ENCODE measurements at places on chromosomes 11 and 22.

- DNase-seq, result no peak
Measured at GRCh38 chr11:126282361-126282735, 545 bp upstream of the TIRAP start.

- DNase-seq, result no peak
Measured at GRCh38 chr11:102762361-102762767, 18.1 kb downstream of the MMP10 start.

DNA sequence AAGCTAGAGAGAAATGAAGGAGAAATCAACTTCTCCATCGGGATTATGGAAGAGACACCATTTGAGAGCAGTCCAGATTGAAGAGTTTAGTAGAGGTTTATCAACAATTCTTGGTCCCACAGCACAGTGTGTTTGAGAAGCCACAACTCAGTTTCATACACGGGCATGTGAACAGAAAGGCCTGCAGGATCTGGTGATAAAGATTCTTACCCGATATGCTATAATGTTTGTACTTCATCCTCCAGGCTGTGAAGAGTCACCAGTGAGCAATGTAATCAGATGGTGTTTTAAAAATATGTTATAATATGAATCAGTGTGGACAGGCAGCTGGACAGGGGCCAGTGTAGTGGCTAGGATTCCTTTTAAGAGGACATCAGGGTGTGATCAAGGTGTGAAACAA lies 29.7 kb upstream of the VWA5A start:
- no peak for DNase-seq

GRCh38 chr11:66044757-66045156 lies 4.2 kb downstream of the GAL3ST3 start:
- DNase-seq, result no peak

DNA sequence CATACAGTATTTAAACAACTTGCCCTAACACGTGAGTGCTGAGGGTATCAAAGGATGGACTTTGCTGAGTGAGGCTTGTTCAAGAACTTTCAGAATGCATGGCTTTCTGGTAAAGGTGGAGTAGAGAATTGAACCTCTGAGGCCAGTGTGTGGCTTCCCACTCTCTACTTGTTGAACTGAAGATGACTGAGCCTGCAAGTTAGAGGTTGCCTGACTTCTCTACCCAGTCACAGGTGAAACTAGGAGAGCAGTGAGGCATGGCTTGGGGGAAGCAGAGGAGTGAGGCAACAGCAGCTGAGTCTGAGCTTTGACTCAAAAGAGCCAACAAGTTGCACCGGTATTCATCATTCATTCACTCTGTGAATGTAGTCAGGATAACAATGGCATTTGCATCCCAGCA lies 256.4 kb upstream of the SESN3 start:
- DNase-seq, result no peak

DNA sequence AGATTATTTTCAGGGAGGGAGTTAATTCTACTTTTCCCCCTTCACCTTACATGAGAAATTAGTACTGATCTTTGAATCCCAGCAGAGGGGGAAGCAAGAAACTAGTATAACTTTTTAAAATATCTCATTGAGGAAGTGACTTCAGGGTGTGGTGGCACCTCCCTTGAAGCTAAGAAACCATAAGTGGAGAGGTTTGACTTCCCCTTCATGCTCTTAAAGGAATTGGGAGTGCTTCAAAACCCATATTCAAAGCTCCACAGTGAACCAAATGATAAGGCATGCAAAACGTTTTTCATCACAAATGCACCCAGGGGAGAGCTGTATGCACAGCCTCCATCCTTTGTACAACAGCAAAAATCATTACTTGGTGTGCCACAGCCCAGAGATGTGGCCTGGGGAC lies 540 bp downstream of the MS4A14 start:
- no peak for DNase-seq

DNA sequence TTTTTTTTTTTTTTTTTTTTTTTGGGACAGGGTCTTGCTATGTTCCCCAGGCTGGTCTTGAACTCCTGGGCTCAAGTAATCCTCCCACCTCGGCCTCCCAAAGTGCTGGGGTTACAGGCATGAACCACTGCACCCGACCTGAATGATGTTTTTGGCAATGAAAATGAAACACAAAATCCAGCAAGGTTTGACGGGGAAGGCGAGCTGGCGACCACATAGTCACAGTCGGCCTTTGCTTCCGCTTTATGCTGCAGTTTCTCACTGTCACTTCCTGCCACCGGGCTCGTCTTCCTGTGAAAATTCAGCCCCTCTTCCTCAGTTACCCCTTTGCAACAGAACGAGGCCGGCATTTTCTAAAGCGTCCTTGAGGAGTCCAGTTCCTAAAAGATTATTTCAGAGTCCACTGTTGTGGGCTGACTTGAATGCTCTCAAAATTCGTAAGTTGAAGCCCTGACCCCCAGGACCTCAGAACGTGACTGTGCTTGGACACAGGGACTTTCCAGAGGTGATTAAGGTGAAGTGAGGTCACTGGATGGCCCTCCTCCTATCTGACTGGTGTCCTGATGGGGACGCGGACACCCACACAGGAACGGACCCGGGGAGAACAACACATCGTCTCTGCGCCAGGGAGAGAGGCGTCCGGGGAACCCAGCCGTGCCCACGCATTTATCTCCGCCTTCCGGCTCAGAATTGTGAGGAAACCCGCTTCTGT lies 2.9 kb upstream of the BID start:
- no peak for DNase-seq

DNA sequence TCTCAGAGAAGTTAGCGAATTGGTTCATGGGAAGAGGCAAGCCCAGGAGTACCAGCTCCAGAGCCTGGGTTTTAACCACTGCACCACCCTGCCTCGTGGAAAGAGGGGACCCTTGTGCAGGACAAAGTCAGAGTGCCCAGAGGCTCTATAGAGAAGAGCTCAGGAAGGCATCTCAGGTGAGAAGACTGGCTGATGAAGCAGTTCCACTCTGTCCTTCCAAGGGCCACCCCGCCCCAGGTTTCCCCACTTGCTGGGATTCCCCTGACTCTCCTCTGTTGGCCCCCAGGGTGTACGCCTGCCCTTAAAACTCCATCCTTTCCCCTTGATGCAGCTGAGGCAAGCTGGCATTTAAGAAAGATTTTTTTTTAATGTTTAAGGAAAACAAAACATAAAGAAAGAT lies 265.8 kb downstream of the BUD13 start:
- no peak for DNase-seq

DNA sequence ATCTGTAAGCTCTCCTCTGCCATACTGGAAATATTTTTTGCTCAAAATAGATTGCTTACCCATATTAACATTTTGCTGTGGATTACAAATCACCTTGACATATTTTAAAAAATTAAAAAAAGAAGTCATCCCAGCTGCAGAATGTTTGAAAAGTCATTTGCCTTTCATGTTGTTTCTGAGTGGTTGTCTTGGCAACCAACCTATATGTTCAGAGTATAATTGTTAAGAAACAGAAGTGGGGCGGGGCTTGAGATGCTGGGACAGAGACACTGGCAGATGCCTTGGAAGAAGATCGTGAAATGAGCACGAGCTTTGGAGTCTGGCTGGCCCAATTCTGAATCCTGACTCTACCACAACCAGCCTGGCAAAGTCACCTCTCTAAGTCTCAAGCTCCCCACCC lies 348.2 kb downstream of the LARGE1 start:
- DNase-seq, result no peak

DNA sequence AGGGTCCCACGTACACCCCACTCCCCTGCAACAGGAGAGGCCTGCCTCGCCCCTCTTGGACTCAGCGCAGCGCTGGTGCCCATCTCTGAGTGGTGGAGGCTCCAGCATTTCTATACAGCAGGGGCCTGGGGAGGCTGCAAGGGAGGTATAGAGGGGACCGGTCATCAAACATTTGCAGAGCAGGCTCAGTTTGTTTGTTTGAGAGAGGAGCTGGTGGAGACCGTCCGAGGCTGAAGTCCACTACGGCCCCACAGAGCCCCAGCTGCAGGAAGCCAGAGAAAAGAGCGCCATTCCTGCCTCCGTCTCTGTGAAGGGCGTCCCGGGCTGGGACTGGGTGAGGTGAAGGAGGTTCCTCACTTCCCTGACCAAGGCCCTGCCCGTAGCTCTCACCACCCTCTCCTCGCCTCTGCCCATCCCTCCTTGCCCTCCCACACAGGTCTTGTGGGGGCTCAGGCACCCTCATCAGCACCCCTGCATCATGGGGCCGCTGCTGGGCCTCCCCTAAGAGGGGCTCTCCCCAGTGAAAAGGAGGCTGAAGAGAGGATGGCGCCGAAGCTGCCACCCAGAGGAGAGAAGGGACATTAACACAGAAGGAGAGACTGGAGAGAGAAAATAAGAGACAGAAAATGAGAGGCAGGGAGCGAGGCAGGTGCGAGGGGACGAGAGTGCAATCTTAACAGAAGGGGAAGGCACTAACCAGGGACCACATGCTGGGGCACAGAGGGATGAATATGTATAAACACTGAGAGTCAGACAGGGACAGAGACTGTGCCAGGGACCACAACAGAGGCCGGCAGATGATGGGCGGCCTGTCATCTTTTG lies 24.5 kb downstream of the RPUSD4 start:
- no peak for DNase-seq

DNA sequence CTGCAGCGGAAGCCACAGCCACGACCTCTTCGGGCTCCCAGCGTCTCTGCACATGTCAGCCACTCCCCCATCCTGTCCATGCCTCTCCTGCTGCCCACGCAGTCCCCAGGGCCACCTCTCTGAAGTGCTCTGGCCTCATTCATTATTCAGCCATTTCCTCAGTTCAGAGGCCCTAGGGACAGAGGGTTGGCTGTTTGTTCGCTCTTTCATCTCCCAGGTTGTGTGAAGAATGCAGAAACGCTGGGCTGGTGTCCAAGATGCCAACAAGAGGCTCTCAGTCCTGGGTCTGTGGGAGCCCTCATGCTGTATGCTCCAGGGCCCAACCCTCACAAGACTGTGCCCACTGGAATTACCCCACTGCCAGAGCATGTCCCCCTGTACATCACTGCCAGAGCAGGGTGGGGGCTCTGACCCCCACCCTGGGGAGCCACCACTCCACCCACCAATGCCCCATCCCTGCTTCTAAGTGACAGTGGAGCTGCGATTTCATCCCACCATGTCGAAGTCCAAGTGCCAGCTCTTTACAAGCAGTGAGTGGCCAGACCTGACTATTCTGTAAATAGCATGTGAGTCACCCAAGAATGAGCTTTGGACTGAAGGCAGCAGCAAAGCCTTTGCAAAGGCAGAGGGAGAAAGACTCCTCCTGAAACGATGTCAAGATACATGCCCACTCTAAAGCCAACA lies 209.6 kb downstream of the BUD13 start:
- DNase-seq, result no peak

GRCh38 chr22:34993548-34993947 lies 72.4 kb upstream of the ISX start:
- no peak for DNase-seq

- no peak for DNase-seq
Measured at GRCh38 chr11:9143721-9144120, 52.3 kb upstream of the SCUBE2 start.

DNA sequence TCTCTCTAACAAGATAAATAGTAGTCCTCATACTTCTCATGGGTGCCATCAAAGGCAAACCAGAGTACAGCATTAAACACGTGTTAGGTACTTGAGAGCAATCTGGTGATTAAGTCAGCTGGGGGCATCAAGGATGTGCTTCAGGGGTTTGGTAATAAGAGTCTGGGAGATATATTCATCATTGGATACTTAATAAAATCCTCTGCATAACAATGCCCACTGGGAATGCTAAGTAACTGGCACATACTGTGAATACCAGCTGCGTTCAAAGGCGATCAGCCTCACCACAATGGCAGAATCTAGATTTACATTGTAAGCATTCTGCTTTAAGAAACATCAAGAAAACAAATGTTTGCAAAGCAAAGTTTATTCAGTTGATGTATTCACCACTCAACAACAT lies 268.6 kb upstream of the PITPNB start:
- no peak for DNase-seq

DNA sequence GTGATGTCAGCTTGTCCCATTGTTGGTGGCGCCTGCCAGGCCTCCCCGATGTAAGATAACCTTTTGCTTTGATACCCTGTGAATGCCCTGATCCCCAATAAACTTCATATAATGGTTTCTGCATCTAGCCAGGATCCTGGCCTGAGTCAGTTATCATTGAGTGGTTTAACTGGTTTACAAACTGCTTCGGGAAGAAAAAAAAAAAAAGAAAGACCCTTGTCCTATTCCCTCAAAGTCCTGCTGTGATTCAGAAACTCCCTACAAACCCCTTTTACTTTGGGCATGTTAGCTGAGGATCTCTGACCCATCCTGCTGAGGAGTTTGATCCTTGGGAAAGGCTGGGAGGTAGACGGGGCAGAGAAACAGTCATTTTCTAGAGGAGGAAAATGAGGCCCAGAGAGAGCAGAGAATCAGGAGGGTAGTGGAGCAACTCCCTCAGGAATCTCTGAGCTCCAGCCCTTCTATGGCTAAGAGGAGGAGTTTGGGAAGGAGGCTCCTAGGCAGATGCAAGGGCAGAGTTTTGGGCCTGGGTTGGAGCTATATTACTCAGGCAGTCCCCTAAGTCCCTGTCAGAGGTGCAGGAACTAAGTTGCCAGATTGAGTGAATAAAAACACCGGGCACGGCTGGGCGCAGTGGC lies 5.4 kb upstream of the CYB5R3 start:
- DNase-seq, result no peak

- no peak for DNase-seq
Measured at GRCh38 chr11:92769112-92769511, 200.3 kb upstream of the MTNR1B start.

DNA sequence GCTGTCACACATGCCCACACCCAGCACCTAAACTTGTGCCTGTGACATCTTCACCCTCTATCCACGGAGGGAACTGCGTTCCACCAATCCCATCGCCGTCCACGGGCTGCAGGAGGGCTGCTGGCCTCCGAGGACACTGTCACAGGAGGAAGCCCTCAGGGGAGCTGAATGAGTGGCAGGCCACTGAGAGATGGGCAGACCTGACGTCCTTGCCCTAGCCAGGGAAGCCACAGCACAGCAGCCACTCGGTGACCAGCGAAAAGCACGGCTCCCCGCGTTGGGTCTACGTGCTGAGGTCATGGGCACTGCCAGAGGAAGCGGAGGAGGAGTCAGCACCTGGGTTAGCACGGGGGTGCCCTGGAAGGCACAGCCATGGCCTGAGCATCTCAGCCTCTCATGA lies 50.5 kb downstream of the IGSF9B start:
- no peak for DNase-seq

GRCh38 chr11:32374261-32374711 lies 61.1 kb downstream of the WT1 start:
- no peak for DNase-seq

Data from amniotic stem cell (primary cell).